GM18507 (cell line): ENCODE measurements at places on chromosomes 1 and 21.

GRCh38 chr1:56133522-56134472 lies 445.6 kb downstream of the PLPP3 start:
- no peak for DNase-seq

DNA sequence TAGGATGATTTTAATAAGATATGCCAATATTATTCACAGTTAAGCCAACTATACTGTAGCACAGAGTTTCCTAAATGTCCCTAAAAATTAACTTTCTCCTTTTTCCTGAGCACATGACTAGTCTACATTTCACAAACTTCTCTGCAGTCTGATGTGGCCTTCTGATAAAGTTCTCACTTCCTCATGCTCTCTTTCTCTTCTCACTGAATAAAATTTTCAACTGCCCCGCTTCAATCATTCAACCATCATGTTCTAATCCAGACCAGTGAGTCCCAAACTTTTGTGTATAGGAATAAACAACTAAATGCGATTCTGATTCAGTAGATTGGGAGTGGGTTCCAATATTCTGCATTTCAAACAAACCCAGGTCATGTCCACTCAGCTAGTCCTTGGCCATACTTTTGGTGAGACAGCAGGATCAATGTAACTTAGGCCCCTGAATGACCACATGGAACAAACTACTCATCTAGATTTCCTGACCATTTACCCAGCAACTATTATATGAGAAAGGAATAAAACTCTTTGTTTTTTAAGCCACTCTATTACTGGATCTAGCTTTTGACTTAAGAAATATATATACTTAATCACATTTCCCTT lies 20.1 kb downstream of the TUT4 start:
- DNase-seq: no peak

- no peak for DNase-seq
Measured at GRCh38 chr1:94000510-94001282, 91.5 kb upstream of the GCLM start.

DNA sequence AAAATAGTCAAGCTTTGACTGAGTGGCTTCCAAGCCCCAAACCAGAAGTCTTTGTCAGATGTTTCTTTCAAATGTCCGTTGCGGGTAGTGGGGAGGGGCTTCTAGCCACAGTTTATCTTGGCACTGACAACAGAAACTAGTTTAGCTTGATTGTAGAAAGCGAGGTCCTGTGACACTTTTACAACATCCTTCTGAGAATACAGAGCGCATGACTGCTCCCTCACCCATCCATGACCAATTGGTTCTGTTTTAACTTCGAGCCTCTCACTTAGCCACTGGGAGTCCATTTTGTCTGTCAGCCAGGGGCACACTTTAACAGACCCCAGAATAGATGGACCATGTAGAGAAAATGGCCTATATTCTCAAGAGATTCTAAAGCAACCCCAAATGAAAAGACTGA lies 199.2 kb upstream of the ST6GALNAC5 start:
- DNase-seq: no peak

GRCh38 chr1:96309783-96310182 lies 411.8 kb upstream of the PTBP2 start:
- DNase-seq: no peak

GRCh38 chr21:35933466-35933865 lies 126.9 kb downstream of the SETD4 start:
- no peak for DNase-seq

GRCh38 chr1:203475012-203475981 lies at the start of gene PRELP:
Gene PRELP, plus strand, starts transcription at chr1:203475806. Its CDS starts 7,379 bp downstream, at chr1:203483185.
- DNase-seq: no peak

DNA sequence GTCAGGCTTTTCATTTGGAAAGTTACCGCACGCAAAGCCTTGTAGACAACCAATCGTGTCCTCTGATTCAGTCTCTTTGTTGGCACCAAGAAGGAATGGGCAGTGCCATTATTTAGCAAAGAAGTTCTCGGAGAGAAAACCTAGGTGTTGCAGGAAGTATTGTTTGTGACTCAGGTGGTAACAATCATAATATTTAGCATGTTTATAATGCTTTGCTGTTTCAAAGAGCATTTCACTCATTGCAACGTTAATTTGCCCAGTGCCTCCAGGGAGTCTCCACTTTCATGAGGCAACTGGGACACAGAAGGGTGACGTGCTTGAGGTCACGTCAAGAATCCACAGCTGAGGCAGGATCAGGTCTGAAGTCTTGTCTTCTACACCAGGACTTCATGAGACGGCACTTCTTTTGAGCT lies 31.4 kb downstream of the STPG1 start:
- no peak for DNase-seq

DNA sequence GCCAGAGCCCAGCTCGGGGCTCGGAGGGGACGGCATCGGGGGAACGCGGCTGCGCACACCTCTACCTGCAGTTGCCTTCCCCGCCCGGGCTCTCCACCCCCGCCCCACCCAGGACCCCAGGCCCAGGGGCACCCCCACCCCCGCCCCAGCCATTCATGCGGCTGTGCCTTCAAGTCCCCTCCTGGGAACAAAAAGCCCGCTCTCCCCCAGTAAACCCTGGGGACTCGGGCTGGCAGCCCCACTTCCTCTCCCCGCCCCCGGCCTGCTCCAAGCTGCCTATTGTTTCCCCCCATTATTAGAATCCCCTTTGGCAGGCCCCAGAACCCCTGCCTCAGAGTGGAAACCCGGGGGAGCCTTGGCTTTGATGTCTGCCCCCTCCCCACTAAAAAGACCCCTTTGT lies 18.0 kb downstream of the MEGF6 start:
- DNase-seq: no peak

GRCh38 chr21:25324666-25325065 lies 282.6 kb downstream of the MRPL39 start:
- DNase-seq: no peak

DNA sequence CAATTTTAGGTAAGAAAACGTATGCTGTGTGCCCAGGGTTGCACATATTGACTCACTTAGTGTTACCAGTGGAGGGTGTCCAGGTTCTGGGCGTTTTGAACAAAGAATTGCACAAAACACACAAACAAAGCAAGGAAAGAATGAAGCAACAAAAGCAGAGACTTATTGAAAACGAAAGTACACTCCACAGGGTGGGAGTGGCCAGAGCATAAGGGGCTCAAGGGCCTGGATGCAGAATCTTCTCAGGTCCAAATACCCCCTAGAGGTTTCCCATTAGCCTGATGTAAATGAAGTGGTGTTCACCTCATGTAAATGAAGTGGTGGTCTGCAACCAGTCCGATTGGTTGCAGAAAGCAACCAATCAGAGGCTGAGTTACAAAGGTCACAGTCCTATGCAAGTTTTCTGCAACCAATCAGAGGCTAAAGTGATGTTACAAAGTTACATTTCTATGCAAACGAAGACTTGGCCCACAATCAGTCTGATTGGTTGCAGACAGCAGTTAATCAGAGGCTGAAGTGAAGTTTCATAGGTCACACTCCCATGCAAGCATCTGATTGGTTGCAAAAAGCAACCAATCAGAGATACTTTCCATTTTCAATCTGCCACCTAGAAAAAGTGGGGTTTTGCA lies 228.3 kb downstream of the ST6GALNAC3 start:
- DNase-seq: no peak

DNA sequence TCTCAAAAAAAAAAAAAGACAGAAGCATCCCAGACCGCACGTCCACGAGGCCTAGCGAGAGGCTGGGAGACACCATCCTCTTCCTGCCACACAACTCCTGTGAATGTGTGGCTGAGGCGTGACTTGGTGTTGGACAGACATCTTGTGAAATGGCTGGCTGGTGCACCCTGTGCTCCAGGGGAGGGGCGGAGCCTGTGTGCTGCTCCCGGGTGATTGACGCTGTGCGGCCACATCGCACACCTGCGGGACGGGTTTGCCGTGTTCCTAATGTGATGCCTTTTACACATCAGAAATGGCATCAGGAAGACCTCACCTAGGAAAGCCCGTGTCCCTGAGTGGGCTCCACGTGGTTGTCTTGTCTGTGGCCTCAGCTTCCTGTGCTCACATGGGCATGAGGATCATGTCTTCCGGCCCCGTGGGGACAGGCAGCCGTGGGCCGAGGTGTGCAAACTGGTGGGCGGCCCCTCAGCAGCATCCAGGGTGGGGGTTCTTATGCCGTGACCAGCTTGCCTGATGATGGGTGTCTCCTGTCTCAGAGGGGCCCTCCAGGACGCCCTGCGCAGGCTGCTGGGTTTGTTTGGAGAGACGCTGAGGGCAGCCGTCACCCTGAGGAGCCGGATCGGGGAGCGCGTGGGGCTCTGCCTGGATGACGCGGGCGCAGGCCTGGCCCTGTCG lies 64.4 kb downstream of the PCNT start:
- DNase-seq: no peak

DNA sequence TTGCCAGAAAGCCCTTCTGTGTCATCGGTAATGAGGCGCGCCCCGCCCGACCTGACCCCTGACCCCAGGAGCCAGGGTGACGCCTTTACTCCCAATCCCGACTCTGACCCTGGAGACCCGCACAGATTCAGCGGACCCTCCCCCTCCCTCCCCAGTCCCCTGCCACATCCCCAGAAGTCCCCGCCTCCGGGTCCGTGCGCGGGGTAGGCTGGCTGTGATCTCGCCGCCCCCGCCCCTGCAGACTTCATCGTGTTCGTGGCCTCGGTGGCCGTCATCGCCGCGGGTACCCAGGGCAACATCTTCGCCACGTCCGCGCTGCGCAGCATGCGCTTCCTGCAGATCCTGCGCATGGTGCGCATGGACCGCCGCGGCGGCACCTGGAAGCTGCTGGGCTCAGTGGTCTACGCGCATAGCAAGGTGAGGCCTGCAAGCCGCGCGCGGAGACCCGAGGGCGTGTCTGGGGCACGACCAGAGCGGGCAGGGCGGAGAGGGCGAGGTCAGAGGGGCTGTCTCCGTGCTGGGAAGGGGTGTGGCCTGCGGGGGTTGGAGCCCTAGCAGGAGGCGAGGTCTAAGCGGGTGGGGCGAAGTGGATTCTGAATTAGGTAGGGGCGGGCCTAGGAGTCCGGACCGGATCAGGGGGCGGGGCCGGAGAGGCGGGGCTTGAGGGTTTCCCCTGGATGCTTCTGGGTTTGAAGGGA lies 34.8 kb downstream of the KCNQ4 start:
- DNase-seq: peak; percentile 73

GRCh38 chr1:90356991-90357390 lies 360.1 kb downstream of the BARHL2 start:
- DNase-seq: no peak

GRCh38 chr1:209527372-209527771 lies 56.1 kb upstream of the CAMK1G start:
- no peak for DNase-seq

GRCh38 chr1:236507022-236507700 lies 16.6 kb upstream of the LGALS8 start:
- DNase-seq: no peak

GRCh38 chr1:6635910-6636760 lies 11.5 kb downstream of the THAP3 start:
- no peak for DNase-seq

DNA sequence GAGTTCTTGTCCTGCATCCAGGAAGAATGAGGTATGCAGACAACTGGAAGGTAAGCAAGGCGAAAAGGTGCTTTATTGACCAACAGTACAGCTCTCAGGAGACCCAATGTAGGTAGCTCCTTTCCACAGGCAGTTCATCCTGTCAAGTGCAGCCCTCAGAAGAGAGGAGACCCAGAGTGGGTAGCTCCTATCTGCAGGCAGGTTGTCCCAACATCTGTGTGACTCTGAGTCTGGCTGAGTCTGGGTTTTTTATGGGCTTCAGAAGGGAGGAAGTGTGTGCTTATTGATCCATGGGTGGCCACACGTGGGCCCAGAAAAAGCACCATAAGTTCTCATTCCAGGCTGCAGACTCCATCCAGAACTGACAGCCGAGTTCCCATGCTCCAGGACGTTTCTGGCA lies 34.0 kb downstream of the ZNF691 start:
- DNase-seq: no peak

DNA sequence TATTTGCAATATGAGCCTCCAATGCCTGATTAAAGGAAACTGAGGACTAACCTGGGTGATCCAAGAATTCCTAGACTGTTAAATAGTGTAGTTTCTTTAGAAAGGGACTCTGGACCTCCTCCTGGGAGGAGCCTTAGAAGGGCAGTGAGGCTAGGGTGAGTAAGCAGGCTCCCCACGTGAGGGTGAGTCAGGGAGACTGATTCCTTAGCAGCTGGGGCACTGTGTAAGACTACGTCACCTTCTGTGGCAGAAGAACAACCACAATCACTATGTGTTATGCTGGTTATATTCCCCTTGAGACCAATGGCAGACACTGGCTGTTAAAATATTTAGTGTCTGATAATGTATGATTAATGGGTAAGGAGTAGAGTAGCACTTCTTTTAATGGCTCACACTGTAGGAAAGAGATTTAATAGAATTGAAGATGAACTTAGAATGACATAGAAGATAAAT lies 53.3 kb upstream of the SYT14 start:
- DNase-seq: no peak

DNA sequence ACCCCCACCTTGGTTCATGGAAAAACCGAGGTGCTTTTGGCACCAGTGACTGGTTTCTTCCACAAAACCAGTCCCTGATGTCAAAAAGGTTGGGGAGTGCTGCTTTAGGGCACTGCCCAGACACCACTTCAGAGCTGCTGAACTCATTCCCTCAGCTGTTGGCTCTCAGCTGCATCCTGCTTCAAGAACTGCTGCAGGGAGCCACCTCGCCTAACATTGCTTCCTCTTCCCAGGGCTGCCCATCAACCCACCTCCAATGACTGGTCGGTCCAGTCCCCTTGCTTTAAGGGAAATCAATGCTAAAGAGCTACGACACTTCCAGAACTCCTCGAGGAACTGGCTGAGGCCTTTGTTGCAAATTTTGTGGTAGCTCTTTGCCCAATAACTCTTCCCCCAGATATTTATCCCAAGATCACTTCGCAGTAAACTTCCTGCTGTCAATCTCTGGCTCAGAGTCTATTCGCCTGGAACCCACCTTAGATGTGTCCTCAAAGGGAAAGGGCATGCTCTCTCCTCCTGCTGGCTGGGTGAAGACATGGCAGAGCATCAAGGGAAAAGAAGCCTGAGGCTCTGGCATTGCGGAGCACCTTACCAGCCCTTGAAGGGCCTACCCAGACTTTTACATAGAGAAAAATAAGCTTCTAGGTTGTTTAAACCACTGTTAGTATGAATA lies 29.0 kb downstream of the C1orf52 start:
- DNase-seq: no peak
